ENCODE measurements at places on chromosomes 3 and 15.

- DNase-seq = no peak
These were observed 173.6 kb downstream of the UBE2E2 start for GRCh38 chr3:23376516-23377248.

DNA sequence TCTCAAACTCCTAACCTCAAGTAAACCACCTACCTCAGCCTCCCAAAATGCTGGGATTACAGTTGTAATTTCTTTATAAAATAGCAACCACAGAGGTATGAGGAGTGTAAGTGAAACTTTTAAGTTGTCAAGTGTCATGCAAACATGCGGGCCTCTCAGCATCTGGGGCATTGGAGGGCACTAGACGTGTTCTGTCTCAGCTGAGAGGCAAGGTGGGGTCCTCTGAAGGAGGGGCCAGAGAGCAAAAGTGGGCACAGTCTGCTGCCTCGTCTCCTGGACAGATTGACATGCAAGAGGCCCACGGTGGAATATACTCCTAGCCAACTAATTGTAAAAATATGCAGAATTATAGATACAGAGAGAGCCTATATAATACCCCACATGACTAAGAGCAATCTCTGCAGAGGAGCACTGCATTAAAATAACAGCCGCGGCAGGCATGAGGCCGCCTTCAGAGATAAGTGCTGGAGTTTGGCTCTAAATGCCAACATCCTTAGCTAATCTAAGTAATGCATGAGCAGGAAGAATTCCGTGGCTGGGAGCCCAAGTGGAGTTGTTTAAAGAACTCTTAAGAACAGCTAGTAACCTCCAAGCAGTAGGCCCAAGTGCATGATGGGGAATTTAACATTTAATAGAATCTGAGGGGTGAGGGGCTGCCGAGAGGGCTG lies 87.8 kb upstream of the RNU6-1 start:
- peak; percentile 47 for DNase-seq

DNA sequence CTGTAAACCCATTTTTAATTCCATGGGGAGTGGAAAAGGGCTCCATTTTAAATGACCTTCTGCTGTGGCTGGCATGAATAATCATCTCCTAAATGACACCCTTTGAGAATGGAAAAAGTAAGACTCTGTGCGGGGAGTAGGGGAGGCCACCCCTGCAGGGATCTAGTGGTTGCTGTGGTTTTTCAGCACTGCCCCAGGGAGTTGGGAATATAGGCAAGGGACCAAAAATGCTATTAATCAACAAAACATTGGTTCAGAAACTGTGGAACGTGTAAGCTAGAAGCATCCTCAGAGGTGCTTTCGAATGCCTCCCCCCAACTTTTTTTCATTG lies 30.1 kb upstream of the ADAMTS7 start:
- no peak for DNase-seq

- no peak for DNase-seq
These were observed 73.2 kb downstream of the ST8SIA2 start for GRCh38 chr15:92466834-92467233.

DNA sequence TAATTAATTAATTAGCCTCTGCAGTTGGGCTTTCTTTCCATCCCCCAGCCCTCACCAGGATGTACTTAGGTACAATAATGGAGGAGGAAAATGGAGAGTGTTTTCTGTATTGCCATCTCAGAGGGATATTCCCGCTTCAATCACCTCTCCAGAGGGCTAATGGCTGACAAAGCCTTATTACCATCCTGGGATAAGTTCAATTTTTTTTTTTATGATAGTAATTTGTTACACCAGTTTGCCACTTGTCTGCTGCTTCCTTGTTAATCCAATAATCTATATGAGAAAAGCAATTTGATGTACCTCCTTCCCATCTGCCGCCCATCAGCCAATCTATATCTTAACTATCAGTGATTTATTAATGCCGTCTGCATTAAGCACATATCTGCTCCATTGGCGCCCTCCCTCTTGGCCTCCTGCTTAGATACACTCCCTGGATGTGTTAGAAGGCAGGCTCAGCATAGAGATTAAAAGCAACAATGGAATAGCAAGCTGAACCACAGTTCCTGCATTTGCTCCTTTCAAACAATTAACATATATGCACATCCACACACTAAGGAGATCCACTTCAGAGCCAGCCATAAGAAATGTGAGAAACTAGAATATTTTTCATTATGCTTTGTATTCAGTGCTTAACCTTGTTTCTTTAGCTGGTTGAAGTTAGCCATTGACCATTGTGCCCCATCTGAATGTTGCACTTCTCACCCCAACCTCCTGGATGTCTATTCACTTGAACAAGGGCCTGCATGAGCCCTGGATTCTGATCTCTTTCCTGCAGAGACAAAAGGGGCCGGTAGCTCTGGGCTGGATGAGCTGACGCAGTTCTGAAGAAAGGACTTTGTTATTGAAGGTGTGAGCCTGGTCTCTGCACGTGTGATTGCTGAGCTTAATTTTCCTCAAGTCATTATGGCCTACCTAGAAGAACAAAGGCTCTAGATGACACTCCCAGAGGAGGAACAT lies 237.3 kb upstream of the GAP43 start:
- no peak for DNase-seq

DNA sequence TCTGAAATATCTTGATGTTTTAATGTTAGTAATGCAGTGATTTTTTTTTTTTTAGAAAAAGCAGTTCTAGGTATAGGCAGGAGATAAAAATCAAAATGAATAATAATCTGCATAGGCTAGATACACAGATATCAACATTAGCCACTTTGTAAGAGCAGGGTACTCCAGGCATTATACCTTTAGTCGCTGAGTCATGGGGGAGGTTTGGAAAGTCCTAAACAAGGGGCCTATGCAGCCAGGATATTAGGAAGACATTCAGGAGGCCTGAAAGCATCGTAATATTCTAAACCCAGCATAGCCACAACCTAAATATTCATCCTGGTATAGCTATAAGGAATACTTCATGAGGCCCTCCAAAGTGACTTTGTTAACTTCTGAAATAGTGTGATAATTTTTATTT lies 258.1 kb upstream of the NECTIN3 start:
- DNase-seq = no peak

- no peak for DNase-seq
These were observed 21.4 kb upstream of the ZBED2 start for GRCh38 chr3:111616417-111617105.

- no peak for DNase-seq
These were observed 477.2 kb upstream of the CFAP20DC start for GRCh38 chr3:59526999-59527398.

DNA sequence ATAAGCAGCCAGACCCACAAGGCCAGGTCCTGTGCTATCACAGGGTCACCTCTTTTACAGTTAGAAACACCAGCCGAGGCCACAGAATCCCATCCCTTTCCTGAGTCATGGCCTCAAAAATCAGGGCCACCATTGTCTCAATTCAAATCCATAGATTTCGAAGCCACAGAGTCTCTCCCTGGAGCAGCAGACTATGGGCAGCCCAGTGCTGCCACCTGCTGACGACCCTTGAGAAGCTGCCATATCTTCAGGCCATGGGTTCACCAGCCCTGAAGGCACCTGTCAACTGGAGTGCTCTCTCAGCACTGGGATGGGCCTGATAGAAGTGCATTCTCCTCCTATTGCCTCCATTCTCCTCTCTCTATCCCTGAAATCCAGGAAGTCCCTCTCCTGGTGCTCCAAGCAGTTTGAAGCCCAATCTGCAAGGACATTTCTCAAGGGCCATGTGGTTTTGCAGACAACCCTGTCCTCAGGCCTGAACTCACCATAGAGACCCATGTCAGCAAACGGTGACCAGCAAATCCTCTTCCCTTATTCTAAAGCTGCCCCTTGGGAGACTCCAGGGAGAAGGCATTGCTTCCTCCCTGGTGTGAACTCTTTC lies 39.6 kb downstream of the TGM4 start:
- DNase-seq = peak; percentile 65

DNA sequence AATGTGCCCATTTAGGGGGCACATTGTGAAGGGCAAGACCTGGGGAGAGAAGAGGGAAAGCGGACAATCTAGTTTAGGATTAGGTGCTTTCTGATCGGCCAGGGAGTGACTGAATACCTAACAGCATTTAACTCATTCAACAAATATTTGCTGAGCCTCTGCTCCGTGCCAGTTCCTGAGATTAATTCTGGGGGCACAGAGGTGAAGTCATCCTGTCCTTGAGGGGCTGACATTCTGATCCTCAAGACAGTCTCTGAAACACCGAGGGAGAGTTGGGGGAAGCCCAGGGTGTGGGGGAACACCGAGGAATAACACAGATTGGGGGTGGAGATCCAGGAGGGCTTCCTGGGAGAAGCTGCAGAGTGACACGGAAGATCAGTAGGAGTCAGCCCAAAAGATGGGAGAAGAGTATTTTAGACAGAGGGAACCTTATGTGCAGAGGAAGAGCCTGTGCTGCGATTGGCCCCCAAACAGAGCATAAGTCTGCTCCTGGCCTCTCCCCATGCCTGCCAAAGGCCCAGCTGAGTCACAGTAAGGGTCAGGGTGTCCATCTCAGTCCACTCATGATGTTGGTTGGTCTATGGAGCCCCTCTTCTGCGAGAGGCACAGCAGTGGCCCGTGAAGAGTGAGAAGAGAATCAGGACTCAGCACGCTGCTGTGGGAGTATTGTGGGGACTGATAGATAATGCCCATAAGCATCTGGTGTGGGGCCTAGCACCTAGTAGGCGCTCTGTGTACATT lies 60.2 kb downstream of the AMOTL2 start:
- DNase-seq = no peak

DNA sequence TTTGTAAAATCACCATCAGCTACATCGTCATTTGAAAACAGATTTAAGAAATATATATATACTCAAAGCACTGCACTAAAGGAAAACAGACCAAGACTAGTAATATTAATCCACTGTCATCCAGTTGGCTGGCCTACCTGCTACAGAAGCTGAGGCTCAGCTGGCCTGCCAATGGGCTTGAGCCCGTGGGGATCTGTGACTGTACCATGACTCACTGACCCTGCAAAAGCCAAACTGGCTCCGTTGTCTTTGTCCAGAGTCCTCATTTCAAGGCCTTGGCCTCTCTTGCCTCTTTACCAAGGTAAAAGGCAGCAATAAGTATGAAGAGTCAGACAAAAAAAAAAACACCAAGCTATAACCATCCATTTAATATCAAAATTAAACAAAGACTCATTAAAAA lies 463.5 kb upstream of the RASGRP1 start:
- DNase-seq = no peak

DNA sequence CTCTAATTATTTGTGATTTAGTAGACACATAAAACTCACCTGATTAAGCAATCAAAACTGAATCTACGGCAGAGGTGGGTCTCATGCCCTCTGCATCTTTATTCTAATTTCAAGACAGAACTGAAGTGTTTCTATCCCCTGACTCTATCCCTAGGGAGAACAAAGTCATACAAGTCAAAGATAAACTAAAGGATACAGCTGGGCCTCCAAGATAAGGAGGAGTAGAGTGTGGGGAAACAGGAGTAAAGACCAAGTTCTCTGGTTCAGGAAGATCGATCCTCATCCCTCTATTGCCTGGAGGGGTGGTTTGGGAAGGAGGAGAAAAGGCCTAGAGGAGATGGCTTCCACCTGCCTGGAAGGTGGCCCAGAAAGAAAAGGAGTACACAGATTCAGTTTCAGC lies 58.7 kb upstream of the BBX start:
- DNase-seq = no peak

GRCh38 chr15:75648156-75649000 lies 666 bp downstream of the SNX33 start:
- DNase-seq = peak; percentile 53

GRCh38 chr3:101038393-101038792 lies 45.2 kb upstream of the ABI3BP start:
- DNase-seq = no peak

DNA sequence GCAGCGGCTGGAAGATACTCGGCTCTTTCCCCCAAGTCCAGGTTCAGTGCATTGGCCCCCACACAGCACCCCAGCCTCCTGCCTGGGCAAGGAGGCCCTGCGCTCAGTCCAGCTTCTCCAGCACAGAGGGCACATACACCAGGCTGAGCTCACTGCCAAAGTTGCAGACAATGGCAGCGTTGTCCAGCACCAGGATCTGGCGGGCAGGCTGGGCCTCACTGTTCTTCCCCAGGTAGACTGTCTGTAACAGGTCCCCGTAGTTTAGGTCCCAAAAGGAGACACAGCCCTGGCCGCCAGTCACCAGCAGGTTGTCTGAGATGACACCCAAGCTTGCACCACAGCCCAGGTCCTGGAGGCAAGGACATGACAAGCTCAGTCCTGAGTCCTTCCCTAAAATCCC lies 32.9 kb downstream of the PTPN23 start:
- DNase-seq = no peak

DNA sequence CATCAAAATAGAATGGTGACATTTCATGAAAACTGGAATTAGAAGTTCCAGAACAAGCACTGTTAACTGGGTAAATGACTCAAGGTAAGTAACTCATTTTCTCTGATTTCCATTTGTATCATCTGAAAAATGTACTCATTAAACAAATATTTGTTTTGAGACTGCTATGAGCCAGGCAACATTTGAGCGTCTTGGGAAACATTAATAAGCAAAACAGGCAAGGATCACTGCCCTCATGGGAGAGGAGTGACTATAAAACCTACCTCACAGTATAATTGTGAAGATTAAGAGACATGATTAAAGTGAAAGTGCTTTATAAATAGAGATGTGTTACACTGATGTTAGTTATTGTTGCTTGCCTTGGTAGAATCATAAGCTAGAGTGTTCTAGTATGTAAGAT lies 711.8 kb upstream of the UBE2E2 start:
- DNase-seq = no peak

- no peak for DNase-seq
These were observed 42.2 kb upstream of the GNB5 start for GRCh38 chr15:52233405-52233804.

DNA sequence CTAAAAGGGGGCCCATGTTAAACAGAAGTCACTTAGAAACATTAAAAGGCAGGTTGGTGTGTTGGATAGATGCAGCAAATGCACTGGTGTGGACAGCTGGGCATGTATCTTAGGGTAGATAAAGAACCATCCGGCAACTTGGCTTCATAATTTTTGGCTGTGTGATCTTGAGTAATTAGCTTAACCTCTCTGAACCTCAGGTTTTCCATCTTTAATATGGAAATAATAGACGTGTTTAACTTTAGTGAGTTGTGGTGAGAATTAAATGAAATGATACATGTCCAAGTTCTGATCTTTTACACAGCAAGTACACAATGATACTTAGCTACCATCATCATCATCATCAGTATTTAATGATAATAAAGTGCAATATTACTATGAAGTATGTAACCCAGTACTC lies 330.4 kb downstream of the FOXP1 start:
- no peak for DNase-seq
